ENCODE measurements at places on chromosomes 2 and 18.

- DNase-seq = no peak
Observed at GRCh38 chr2:24399434-24400206, 39.3 kb upstream of the ITSN2 start.

GRCh38 chr18:1895456-1896185, 675.7 kb downstream of the METTL4 start:
- no peak for DNase-seq

DNA sequence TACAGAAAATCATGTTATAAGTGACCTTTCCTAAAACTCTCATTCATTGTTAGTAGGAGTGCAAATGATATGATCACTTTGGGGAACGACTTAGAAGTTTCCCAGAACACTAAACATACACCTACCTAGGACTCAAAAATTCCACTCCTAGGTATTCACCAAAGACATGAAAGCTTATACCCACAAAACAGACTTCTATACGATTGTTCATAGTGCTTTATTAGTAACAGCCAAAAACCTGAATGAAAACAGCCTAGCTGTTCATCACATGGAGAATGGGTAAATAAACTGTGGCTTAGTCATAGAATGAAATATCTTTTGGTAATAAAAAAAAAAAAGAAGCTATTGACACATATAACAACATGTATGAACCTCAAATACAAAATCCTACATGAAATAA, 8.8 kb downstream of the NOL10 start:
- no peak for DNase-seq

- DNase-seq = no peak
Observed at GRCh38 chr18:61900504-61901281, 7.9 kb upstream of the RNF152 start.

DNA sequence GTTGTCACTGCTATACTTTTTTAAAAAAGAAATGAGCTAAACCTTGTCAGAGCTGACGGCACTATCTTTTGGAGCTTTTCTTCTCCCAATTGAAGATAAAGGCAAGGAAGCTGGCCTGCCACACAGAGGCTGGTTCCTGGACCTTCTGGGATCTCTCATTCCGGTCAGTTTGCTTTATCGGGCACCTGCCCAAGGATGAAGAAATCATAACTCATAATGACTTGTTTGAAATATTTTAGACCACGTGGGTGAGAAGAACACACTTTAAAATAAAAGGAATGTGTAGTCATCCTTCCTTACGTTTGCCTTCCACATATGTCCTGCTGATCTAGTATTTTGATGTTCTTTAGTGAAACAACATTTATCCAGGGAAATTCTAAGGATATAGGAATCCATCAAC, 535.7 kb downstream of the DCC start:
- no peak for DNase-seq

DNA sequence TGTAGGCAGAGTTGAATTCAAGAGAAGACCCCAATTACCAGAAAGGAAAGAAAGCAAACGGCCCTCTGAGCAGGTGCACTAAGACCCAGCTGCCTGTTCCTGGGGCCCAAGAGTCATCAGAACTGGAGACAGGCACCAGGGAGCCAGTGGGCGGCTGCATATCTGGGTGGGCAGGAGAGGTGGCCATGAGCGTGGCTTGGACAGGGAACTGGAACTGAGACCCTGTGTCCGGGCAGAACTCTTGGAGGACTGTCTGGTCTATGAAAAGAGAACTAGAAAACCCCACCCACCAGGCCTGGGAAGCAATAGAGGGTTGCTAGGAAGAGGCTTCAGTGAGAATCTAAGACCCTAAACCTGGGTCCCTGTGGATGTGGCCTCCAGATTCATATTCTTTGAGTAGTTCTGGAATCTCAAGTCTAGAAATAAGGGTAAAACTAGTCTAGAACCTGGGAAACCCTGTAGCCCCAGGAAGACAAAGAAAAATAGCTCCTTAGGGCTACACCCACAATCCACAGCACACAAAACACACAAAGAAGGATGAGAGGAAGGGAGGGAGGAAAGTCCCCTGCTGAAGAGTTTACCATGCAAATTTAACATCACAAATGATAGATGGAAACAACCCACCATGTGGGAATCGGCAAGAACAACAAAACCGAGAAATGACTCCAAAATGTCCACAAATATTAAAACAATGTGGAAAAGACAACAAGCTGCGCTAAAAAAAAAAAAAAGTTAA, 147.0 kb downstream of the HDAC4 start:
- no peak for DNase-seq

DNA sequence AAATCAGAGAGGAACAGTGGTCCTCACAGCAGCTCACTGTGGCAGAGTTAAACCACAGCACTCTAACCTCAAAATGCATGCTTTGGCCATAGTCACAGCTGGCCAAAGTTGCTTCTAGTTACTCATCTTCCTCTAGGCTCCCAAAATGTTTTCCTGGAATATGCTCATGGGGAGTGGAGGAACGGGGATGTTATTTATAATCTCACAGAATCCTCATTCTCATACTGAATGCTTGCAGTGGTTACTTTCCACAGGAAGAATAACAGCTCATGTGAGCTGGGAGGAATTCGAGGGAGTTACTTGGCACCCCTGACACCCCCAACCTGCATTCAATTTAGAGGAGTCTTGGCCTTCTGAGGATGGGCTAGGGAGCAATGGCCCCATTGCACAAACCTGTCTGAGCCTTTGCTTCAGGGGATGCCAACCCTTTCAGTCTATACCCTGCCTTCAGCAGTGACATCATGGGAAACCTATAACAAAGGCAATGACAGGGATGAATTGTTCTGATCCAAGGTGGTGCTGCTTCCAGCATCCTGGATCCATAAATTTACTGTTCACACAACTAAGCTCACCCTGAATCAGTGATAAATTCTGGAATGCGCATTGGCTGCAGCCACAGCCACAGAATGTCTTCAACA, 22.4 kb upstream of the CCBE1 start:
- DNase-seq = no peak

- DNase-seq = no peak
Observed at GRCh38 chr2:26078939-26079338, 45.1 kb downstream of the RAB10 start.

GRCh38 chr18:43596105-43596712, 318.9 kb upstream of the SYT4 start:
- DNase-seq = no peak

DNA sequence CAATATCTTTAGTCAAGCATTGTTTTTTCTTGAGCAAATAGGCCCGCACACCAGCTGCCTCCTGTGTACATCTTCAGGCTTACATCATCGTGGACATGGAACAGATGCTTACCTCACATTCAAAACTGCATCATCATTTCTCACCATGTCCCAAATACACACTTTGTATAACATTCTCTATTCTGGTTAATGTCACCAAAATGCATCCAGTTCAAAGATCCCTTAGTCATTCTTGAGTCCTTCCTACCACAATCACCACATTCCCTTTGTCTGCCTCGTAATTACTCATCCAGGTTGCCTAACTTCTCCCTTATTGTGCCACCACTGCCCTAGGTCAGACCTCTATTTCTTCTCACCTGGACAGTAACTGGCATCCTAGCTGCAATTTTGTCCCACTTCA, 373.7 kb upstream of the GALNT5 start:
- no peak for DNase-seq

DNA sequence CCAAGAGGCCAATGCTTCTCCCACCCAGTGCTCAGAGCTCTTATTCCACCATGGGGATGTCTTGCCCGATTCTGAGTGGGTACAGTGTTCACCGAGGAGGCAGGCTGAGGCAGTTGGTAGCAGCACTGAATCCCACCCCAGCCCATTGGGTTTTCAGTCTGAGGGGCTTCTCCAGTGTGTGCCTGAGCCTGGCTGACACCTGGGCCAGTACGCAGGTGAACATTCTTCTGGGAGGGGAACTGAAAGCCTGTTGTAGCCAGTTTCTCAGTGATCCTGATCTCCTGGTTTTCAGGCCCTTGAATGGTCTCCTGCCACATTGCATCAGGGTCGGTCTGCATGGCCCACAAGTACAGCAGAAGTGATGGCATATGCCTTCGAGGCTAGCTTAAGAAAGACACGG, 98.2 kb downstream of the TMEM17 start:
- no peak for DNase-seq

DNA sequence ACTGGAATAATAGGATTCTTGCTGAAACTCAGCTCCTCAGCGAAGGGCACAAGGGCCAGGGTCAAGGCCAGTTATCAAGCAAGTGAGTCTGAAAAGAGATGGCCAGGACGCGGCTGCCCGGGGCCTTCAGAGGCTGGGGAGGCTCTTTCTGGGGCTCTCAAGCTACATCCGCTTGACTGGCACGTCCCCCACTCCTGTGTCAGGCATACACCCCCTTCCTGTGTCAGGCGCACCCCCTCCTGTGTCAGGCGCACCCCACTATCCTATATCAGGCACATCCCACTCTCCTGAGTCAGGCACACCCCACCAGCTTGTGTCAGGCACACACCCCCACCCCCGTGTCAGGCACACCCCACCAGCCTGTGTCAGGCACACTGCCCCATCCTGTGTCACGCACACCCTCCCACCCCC, 91.8 kb downstream of the TPO start:
- no peak for DNase-seq

- DNase-seq = no peak
Observed at GRCh38 chr2:23631389-23631788, 246.4 kb downstream of the KLHL29 start.

GRCh38 chr2:121356058-121356640, 71.1 kb upstream of the TFCP2L1 start:
- DNase-seq = no peak

GRCh38 chr2:75065402-75066008, 107.1 kb downstream of the POLE4 start:
- no peak for DNase-seq

DNA sequence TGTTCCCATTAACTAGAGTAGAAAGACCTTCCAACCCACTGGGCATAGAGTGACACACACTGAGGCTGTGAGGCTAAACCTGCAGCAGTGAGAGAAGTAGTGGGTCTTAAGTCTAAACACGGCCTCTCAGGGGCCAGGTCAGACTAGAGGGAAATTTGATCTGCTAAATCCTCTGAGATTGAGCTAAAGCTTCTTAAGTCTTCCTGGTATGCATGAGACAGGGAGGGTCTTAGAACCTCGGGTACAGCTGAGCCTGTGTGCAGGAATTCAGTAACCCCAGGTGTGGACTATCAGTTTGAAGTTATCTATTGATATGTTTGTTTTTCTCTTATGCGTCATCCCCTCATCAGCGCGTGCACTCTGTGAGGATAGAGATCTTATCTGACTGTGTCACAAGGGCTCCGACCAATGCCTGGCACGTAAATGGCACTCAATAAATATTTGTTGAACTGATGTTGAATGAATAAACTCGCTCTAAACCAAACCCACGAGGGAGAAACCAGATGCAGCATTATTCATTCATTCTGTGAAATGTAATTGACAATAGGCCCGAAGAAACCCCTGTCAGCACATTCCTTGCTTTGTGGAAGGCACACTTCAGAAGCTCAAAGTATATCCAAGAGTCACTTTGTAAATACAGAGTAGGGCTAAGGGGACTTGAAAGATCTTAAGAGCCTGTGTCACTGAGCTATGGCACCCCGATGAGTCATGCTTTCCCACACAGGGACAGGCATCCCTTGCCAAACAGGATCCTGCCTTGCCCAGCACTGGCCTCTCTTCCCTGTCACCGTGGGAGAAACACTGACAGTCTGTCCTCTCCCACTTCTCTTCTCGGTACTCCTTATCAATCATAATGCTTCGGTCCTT, 21.7 kb upstream of the RAB10 start:
- no peak for DNase-seq

GRCh38 chr2:217481577-217481976, 521.2 kb downstream of the TNS1 start:
- DNase-seq = no peak

GRCh38 chr2:141362311-141362710, 768.5 kb downstream of the LRP1B start:
- DNase-seq = no peak

GRCh38 chr2:121613152-121613551, 36.1 kb downstream of the CLASP1 start:
- no peak for DNase-seq

- no peak for DNase-seq
Observed at GRCh38 chr18:58361212-58361611, 267.7 kb downstream of the ALPK2 start.

DNA sequence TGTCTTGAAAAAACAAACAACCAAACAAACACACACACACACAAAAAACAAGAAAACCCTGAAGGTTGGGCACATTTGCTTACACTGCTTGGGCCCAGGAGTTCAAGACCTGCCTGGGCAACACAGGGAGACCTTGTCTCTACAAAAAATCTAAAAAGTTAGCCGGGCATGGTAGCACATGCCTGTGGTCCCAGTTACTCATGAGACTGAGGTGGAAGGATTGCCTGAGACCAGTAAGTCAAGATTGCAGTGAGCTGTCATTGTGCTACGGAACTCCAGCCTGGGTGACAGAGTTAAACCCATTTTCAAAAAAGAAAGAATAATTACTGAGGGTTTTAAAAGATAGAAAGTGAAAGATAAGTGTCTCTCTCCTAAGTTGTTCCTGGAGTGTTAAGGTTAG, 103.4 kb downstream of the MBD5 start:
- DNase-seq = no peak

DNA sequence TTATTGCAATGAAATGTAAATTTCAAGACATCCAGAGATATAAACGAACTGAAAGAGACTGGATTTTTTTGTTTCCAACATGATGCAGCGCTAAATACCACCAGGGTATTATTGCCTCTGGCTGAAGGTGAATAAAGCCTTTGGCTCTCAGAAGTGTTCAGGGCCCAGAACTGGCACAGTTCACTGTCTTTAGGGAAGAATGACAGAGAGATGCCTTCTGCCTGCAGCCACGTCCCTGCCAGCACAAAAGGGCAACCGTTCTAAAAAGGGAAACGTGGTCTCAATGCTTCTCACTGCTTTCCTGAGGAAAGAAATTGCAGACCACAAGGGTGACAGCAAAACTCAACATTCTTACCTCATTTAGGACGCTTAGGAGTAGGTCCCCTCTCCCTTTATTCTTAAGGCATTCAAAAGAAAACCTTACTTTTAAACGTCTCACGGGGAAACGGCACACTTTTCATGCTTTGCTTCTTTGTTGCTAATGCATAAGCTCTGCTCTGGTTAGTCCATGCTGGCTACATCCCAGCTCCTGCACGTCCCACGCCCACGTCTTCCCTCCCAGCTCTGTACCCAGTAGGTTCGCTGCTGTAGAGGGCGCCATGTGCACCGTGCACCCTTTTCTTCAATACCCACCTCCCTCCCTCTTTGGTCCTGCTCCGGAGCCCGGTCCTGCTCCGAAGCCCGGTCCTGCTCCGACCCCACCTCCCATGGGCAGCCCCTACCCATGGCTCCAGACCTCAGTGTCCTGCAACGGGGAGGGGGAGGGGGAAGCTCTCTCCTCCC, 171.0 kb downstream of the HRH4 start:
- DNase-seq = no peak

- DNase-seq = no peak
Observed at GRCh38 chr18:48756511-48757226, 194.1 kb downstream of the SMAD7 start.

- DNase-seq = no peak
Observed at GRCh38 chr2:218221000-218221399, 4.0 kb downstream of the ARPC2 start.

DNA sequence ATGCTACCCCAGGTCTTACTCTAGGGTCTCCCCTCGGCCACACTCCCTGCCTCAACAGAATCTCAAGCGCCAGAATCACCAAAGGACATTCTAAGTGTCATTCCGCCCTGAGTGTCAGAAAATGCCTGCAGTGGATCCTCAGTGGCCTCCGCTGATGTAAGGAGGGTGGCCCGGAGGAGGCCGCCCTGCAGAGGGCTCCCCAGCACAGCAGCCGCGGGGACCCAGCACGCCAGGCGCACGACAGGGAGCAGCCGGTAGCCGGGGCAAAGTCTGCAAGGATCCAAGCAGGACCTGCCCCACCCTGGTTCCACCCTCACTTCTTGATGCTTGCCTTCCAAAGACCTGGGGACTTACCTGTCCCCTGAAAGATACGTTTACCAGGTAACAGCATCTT, 54.2 kb upstream of the ID2 start:
- no peak for DNase-seq

Measured in central memory CD8-positive, alpha-beta T cell (primary cell).